ENCODE measurements at places on chromosomes 4 and X.

DNA sequence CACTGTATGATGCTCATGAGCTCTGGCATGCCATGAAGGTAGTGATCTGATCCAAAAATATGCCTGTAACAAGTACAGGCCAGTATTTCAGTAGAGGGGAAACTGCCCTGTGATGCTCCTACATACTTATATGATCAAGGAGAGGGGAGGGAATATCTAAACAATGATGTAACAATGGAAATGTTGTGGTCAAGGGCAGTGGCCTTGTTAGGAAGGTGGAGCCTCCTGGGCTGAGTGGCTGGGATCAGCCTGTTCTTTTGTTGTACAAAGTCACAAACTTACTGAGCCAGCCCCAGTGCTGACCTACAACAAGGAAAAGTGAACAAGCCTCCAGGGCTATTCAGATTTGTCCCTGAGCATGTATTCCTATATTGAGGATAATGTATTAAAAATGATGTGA is 70.3 kb downstream of the ANXA10 start:
- no peak for DNase-seq

GRCh38 chrX:2500803-2501558 is at the start of the genes DHRSX and ZBED1:
Gene DHRSX, minus strand, starts transcription at chrX:2500976. Its CDS starts 51 bp downstream, at chrX:2500925.
Gene ZBED1, minus strand, starts transcription at chrX:2500976. Its CDS starts 10,257 bp downstream, at chrX:2490719.
- no peak for DNase-seq

- no peak for DNase-seq
Observed at GRCh38 chr4:56118055-56118454, 169.3 kb downstream of the CEP135 start.

DNA sequence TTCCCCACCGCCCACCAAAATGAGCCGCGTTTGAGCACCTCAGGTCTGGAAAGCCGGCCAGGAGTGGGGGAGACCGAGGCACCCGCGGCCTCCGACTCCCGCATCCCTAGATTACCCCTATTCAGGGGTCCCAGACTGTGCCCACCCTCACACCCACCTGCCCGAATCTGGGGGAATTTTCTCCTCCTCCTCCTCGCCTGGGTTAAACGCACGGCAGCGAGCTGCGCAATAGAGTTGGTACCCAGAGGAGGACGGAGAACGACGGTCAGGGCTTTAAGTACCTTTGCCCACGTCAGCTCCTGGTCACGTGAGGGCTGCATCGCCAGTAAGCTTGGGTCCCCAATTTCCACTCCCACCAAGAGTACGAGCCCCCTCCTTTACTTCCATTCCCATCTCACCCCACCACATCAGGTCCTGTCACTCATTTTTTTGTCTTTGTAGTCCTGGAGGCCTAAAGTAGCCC is at the start of gene ARMCX2:
Gene ARMCX2 (minus strand): TSS at position 250 of the 463 bp plus-strand sequence. CDS start 2,262 bp downstream, outside the sequence.
- DNase-seq = peak; percentile 79

GRCh38 chr4:155179216-155179615 is 29.2 kb upstream of the NPY2R start:
- no peak for DNase-seq

DNA sequence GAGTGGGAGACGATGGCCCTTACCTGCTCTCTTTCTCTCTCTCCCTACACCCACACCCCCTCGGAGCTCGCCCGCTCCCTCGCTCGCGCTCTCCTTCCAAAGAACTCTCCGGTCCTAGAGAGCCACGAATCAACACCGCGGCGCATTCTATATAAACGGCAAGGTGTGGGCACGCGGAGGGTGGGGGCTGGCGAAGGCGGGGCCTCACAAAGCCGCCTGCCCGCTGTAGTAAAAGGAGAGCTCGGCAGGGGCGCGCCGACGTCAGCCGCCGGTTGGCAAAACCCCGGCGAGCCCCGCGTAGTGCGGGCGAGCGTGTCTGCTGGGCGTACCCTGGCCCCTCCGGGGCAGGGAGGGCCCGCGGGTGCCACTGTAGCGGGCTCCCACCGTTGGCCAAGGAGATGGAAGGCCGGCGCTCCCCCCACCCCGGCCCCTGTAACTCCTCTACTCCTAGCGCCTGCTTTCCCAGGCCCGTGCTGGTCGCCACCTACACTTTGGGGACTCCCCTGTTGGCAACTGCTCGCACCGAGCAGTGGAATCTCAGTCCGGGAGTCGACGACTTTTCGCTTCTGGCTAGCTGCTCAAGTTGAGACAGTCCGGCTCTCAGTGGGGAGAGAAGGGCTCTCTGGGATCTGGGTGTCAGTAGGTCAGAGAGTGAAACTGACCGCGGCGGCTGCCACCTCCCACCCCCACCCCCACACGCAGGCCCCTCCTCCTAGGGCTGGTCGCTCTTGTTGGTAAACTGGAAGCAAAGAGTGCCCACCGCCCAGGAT is 325.5 kb upstream of the F9 start:
- DNase-seq = peak; percentile 20
